ENCODE measurements at places on chromosomes 7 and 10. TPM values are rescaled to one million over a fixed set of nuclear protein-coding genes. Genes with fewer than 3 reads are reported as not detected.

Gene ADGRA1
- not detected for total RNA-seq

Gene GIMAP4
- total RNA-seq: 60.5 TPM

Gene SCART1
- total RNA-seq: 0.82 TPM

Gene C10orf62
- total RNA-seq: not detected

Gene ST8SIA6
- not detected for total RNA-seq

Gene CTAGE15
- total RNA-seq: not detected

Gene WNT8B
- not detected for total RNA-seq

Gene ZNF277
- total RNA-seq: 16.4 TPM

Gene DENND2A
- total RNA-seq: 0.32 TPM

Gene GTPBP10
- total RNA-seq: 29.1 TPM

Gene CDK14
- total RNA-seq: 0.20 TPM

Gene COL1A2
- total RNA-seq: 1.6 TPM

DNA sequence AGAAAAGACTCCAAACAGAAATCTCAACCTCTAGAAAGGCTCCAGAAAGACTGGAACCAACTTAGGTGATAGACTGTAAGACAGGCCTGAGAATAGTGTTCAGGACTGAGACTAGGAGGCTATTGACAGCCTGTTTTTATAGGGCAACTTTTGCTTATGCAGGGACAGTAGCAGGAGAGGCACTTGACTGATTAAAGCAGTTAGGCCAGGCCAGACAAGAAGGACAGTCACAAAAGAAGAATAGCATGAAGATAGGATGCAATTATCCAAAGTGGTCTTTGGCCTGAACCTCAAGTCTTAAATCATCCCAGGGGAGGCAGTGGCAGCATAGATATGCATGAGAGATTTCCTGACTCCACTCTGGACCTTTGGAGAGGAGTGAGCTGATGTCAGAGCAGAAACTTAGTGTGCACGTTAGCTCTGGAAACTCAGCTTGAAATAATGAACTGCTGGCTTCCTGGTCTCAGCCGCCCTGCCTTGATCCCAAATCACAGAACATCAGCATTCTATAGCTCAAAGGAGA lies 290.6 kb downstream of the SORCS3 start:
- no peak overlapping the region for H3K4me3 ChIP-seq
- H3K27ac ChIP-seq: no peak overlapping the region
- no peaks in the 10 kb centered on the region for H3K4me1 ChIP-seq
- H3K36me3 ChIP-seq: no peaks in the 10 kb centered on the region
- H3K27me3 ChIP-seq: no peaks in the 10 kb centered on the region
- no peak for DNase-seq

GRCh38 chr10:35465673-35466072 lies 129.4 kb downstream of the CCNY start:
- no peak overlapping the region for H3K27ac ChIP-seq
- no peaks in the 10 kb centered on the region for H3K27me3 ChIP-seq
- H3K4me1 ChIP-seq: peaks cover 16% of the 10 kb centered on the region
- H3K36me3 ChIP-seq: no peaks in the 10 kb centered on the region

GRCh38 chr10:91210014-91210413 lies 10.4 kb upstream of the PCGF5 start:
- H3K4me3 ChIP-seq: no peak overlapping the region
- no peaks in the 10 kb centered on the region for H3K36me3 ChIP-seq
- H3K27me3 ChIP-seq: no peaks in the 10 kb centered on the region
- no peak overlapping the region for H3K27ac ChIP-seq
- no peak for DNase-seq

GRCh38 chr10:102116656-102117055 lies 3.5 kb downstream of the LDB1 start:
- DNase-seq: no peak
- H3K27ac ChIP-seq: peak overlapping the region; percentile 91
- peaks cover 65% of the 10 kb centered on the region for H3K4me1 ChIP-seq
- H3K4me3 ChIP-seq: no peak overlapping the region
- H3K36me3 ChIP-seq: peaks cover 4% of the 10 kb centered on the region

DNA sequence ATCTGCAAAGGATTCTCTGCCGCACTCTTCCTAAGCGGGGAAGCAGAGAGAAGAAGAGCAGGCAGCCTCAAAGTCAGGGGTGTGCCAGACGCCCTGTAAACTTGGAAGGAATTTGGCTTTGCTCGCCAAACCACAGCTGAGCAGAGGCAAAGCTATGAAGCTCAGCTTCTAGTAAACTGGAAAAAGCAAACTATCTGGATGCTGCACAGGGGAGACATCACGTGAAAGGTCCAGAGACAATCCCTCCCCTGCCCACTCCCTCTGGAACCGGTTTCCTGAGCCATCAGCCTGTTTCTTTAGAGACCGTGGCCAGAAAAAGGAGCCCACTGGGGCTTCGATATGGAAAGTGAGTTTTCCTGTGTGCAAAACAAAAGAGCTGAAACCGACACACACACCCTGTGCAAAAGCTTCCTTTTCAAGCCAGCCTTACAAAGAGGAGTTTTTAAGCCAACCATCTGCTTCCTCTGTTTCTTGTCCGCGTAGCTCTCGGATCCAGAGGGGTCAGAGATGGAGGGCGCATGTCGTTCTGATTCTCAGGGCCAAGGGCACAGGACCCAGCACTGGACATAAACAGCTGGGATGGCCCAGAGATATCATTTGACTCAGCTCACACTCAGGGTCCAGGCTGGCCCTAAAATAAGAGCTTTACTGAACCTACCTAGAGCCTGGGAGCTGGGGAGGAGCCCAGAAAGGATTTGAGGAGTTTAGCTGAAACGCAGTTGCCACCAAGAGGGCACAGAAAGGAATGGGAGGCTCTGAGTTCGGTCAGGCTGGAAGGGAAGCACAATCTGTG lies 58.2 kb upstream of the DNAAF5 start:
- H3K4me1 ChIP-seq: no peaks in the 10 kb centered on the region
- no peak for DNase-seq
- peaks cover 11% of the 10 kb centered on the region for H3K36me3 ChIP-seq
- H3K27me3 ChIP-seq: no peaks in the 10 kb centered on the region
- no peak overlapping the region for H3K27ac ChIP-seq

- H3K27me3 ChIP-seq: no peaks in the 10 kb centered on the region
- H3K4me3 ChIP-seq: no peak overlapping the region
- DNase-seq: no peak
- peaks cover 2% of the 10 kb centered on the region for H3K4me1 ChIP-seq
Measured at GRCh38 chr7:787332-788240, 44.7 kb upstream of the SUN1 start.

- H3K27me3 ChIP-seq: peaks cover 13% of the 10 kb centered on the region
- no peak overlapping the region for H3K27ac ChIP-seq
- peaks cover 6% of the 10 kb centered on the region for H3K4me1 ChIP-seq
- no peak overlapping the region for H3K4me3 ChIP-seq
- DNase-seq: no peak
- H3K36me3 ChIP-seq: no peaks in the 10 kb centered on the region
Measured at GRCh38 chr10:28434063-28434462, 98.9 kb upstream of the WAC start.

- no peak for DNase-seq
- no peaks in the 10 kb centered on the region for H3K36me3 ChIP-seq
- H3K27ac ChIP-seq: no peak overlapping the region
- peaks cover 7% of the 10 kb centered on the region for H3K27me3 ChIP-seq
- no peak overlapping the region for H3K4me3 ChIP-seq
Measured at GRCh38 chr10:30557884-30558283, 71.7 kb downstream of the LYZL2 start.

GRCh38 chr10:129542589-129542988 lies 75.5 kb downstream of the MGMT start:
- H3K4me1 ChIP-seq: no peaks in the 10 kb centered on the region
- no peaks in the 10 kb centered on the region for H3K27me3 ChIP-seq
- H3K4me3 ChIP-seq: no peak overlapping the region
- no peak for DNase-seq
- no peak overlapping the region for H3K27ac ChIP-seq

DNA sequence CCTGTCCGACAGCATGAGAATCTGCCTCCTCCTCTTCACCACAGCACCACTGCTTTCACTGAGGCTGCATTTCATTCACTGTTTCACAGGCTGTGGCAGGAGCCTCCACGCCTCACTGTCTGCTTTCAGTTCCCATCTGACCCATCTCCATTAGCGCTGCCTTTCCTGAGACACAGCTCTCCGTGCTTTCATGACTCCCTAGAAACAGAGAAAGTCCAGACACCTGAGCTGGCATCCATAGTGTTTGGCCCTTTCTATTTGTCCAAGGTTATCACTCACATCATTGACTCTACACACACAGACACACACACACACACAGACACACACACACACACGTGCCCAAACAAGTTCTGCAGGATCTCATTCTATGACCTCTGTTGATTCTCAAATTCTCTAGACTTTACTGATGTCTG lies 5.2 kb downstream of the LGI1 start:
- no peak for DNase-seq
- H3K27ac ChIP-seq: no peak overlapping the region
- H3K27me3 ChIP-seq: peaks cover 44% of the 10 kb centered on the region
- no peak overlapping the region for H3K4me3 ChIP-seq
- H3K36me3 ChIP-seq: no peaks in the 10 kb centered on the region

- no peak overlapping the region for H3K27ac ChIP-seq
- no peak for DNase-seq
- no peaks in the 10 kb centered on the region for H3K27me3 ChIP-seq
- H3K36me3 ChIP-seq: peaks cover 2% of the 10 kb centered on the region
- peaks cover 31% of the 10 kb centered on the region for H3K4me1 ChIP-seq
Measured at GRCh38 chr7:128057909-128058308, 26.7 kb upstream of the LRRC4 start.

DNA sequence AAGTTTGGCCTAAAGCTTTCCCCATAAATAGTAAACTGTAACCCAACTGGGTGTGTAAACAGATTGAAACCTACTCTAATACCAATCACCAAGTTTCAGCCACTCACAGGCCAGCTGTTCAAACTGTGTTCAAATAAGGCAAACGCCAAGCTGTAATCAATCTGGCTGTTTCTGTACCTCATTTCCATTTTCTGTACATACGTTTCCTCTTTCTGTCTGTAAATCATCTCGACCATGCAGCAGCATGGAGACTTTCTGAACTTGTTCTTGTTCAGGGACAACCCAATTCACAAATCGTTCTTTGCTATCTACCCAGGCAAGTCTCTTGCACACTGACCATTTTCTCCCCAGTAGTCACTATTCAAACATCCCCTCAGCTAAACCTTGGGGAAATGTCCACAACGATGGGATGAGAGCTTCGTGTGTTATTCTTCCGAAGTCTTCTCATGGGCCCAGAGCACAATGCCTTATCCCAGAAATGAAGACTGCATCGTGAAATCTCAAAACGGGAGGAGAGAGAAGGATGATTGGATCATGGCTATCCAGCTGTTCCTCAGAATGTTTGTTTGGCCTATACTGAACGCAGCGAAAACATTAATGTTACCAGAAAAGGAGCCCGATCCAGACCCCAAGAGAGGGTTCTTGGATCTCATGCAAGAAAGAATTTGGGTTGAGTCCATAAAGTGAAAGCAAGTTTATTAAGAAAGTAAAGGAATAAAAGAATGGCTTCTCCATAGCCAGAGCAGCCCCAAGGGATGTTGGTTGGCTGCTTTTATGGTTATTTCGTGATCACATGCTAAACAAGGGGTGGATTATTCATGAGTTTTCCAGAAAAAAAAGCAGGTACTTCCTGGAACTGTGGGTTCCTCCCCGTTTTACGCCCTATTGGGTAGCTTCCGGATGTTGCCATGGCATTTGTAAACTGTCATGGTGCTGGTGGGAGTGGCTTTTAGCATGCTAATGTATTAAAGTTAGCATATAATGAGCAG lies 86.2 kb downstream of the SLC16A9 start:
- H3K36me3 ChIP-seq: no peaks in the 10 kb centered on the region
- DNase-seq: no peak
- H3K27ac ChIP-seq: no peak overlapping the region
- peaks cover 4% of the 10 kb centered on the region for H3K4me1 ChIP-seq
- peaks cover 10% of the 10 kb centered on the region for H3K27me3 ChIP-seq

GRCh38 chr10:110815354-110816004 lies 56.2 kb upstream of the PDCD4 start:
- no peaks in the 10 kb centered on the region for H3K36me3 ChIP-seq
- no peak for DNase-seq
- no peak overlapping the region for H3K4me3 ChIP-seq
- H3K27me3 ChIP-seq: no peaks in the 10 kb centered on the region
- H3K4me1 ChIP-seq: peaks cover 4% of the 10 kb centered on the region

- H3K27ac ChIP-seq: no peak overlapping the region
- H3K27me3 ChIP-seq: no peaks in the 10 kb centered on the region
- no peaks in the 10 kb centered on the region for H3K4me1 ChIP-seq
- DNase-seq: no peak
- H3K4me3 ChIP-seq: no peak overlapping the region
- H3K36me3 ChIP-seq: no peaks in the 10 kb centered on the region
Measured at GRCh38 chr7:47202146-47202783, 379.6 kb downstream of the TNS3 start.

DNA sequence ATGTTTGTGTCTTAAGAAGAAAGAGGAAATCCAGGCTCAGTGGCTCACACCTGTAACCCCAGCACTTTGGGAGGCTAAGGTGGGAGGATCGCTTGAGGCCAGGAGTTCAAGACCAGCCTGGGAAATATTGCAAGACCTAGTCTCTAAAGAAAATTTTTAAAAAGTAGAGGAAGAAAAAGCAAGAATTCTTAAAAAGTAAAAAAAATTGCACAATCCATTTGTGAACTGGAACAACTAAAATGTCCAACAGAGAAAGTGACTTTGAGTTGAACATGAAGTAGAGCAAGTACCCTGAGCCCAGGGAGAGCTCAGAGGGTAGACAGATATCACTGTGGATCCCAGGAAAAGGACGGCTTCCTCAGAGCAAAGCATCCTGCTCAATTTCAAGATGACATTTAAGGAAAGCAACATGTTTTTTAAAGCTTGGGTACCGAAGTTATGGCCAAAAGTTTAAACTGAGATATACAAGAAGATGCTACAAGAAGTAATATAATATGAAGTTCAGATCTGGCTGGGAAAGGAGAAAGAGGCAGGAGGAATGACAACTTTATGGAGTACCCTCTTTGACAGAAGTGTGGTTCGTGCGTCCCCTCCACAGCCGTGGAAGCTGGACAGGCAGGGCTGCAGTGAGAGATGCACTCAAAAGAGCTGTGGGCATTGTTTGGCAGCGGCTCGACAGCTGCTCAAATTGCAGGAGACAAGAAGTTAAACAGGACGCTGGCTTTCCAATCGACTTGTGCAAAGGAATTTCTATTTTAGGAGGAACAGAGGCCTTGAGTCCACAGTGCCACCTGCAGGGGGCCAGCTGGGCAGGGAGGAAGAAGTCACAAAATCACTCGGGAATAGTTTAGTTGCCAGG lies 201.3 kb downstream of the JCAD start:
- no peak overlapping the region for H3K4me3 ChIP-seq
- no peaks in the 10 kb centered on the region for H3K4me1 ChIP-seq
- peaks cover 20% of the 10 kb centered on the region for H3K27me3 ChIP-seq
- H3K36me3 ChIP-seq: no peaks in the 10 kb centered on the region
- DNase-seq: no peak
